Frontal cortex (tissue), 4 donors: ENCODE measurements at places on chromosomes 4 and X. TPM values are rescaled to one million over a fixed set of nuclear protein-coding genes. Genes with fewer than 3 reads are reported as not detected.

DNA sequence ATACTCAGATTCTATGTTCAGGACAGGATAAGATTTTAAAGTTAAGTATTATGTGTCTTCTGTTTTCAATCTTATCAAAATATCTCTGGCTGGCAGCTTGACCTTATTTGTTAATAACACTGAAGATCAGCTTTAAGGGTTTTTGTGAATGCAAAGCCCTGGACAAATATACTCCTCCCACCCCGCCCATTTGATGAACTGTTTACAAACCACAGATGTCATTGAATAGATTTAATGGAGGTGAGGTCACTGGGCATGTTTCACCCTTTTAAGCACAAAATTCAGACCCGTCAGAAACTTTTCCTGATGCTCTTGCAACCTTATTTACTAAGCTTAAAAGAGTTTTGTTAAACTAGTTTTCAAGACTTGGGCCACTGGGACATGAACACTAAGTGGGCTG lies 10.1 kb upstream of the CXCL8 start:
- no peak for DNase-seq

GRCh38 chr4:142845293-142846107 lies 601 bp downstream of the INPP4B start:
- DNase-seq: no peak

DNA sequence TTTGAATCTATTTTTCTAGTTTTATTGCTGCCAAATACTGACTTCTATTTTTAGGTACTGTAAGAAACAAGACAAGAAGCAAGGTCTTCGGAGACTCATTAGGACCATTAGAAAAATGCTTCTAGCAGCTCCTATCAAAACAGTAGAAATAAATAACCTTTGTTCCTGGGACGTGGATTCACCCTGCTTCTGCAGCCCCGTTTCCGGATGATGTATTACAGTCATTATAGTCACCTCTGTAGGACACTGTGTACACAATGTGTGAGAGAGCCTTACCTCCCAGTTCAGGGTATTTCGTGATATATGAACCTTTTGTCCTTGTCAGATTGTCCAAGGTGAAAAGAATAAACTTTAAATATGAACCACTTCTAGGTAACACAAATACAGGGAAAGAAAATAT lies 484.0 kb upstream of the TECRL start:
- DNase-seq: no peak

DNA sequence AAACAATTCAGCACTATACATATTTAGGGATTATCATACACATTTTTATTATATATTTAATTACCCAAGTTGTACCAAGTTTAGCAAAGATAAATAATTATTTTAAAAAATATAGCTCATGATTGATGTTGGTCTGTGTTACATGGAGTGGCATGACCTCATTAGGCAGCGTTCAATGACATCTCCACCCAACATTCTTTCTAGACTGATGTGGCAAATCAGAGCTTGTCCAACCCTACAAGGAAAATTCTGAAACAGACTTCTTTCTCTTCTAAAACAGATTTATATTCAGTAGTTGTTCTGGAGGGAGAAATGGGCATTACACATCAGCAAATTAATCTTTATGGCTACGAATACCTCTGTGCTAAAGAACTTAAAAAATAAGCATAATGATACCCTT lies 189.7 kb downstream of the PDGFC start:
- DNase-seq: no peak

- DNase-seq: peak; percentile 47
Measured at GRCh38 chr4:183443655-183444213, 702 bp upstream of the CDKN2AIP start.

- no peak for DNase-seq
Measured at GRCh38 chrX:140180585-140180984, 215.3 kb upstream of the CXorf66 start.

USP27X gene
- 15.9 TPM for total RNA-seq

UNC5C gene
- total RNA-seq: 14.3 TPM

EDA2R gene
- total RNA-seq: 1.2 TPM

JCHAIN gene
- total RNA-seq: under 0.01 TPM

SSX4 gene
- not detected for total RNA-seq
